ENCODE measurements at places on chromosomes 16 and 17. TPM values are rescaled to one million over a fixed set of nuclear protein-coding genes. Genes with fewer than 3 reads are reported as not detected.
A peak's percentile ranks its signal among the peaks of the same experiment; 100 is the strongest.

GRCh38 chr16:16042076-16042475 is 92.7 kb downstream of the ABCC1 start:
- DNase-seq, result peak; percentile 53
- H3K36me3 ChIP-seq, result peaks cover 62% of the 10 kb centered on the region
- H3K4me1 ChIP-seq, result peaks cover 22% of the 10 kb centered on the region
- H3K27me3 ChIP-seq, result no peaks in the 10 kb centered on the region

The KCNJ18 gene
- total RNA-seq, result not detected

The CCL16 gene
- not detected for total RNA-seq

The PERCC1 gene
- not detected for total RNA-seq

DNA sequence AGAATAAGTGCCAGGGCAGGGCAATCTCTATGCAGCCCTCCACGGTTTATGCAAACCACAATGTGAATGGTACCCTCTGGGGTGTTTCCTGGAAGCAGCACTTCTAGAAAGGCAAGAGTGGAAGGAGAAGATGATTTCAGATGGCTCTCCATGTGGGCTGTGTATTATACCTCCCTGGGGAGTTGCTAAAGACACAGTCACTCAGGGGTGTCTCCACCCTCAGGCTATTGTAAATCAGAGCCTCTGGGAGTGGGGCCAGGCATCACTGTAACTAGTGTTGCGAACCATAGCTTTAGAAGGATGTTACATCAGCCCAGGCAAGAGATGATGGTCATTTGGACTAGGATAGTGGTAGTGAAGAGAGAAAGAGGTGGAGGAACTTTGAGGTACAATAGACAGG is 83.3 kb upstream of the ZKSCAN2 start:
- H3K4me3 ChIP-seq, result no peak overlapping the region
- no peaks in the 10 kb centered on the region for H3K36me3 ChIP-seq
- DNase-seq, result no peak
- H3K4me1 ChIP-seq, result no peaks in the 10 kb centered on the region

- no peak for DNase-seq
- H3K36me3 ChIP-seq, result no peaks in the 10 kb centered on the region
- no peak overlapping the region for H3K27ac ChIP-seq
- H3K4me3 ChIP-seq, result no peak overlapping the region
- H3K4me1 ChIP-seq, result no peaks in the 10 kb centered on the region
- no peaks in the 10 kb centered on the region for H3K27me3 ChIP-seq
These were observed 259.8 kb downstream of the CPPED1 start for GRCh38 chr16:12543700-12544476.

Measured in left ventricle myocardium inferior (tissue), 1 donor.